Smooth muscle cell of trachea (primary cell): ENCODE measurements at places on chromosomes 1 and 21. TPM values are rescaled to one million over a fixed set of nuclear protein-coding genes. Genes with fewer than 3 reads are reported as not detected.

The LCE3E gene
- not detected in 2 replicates for total RNA-seq

The ANKRD45 gene
- total RNA-seq, result 0.29 and 0.83 TPM in 2 replicates

The SPATA21 gene
- total RNA-seq, result 0.17 TPM in 1 of 2 replicates, not detected in the other

The C1orf210 gene
- not detected in 2 replicates for total RNA-seq
